Stimulated activated CD4-positive, alpha-beta T cell treated with anti-CD3 and anti-CD28 coated beads, TNF-alpha, amount 100 ng/mL, for 1 hour (primary cell): ENCODE measurements at places on chromosomes 16 and 17.

DNA sequence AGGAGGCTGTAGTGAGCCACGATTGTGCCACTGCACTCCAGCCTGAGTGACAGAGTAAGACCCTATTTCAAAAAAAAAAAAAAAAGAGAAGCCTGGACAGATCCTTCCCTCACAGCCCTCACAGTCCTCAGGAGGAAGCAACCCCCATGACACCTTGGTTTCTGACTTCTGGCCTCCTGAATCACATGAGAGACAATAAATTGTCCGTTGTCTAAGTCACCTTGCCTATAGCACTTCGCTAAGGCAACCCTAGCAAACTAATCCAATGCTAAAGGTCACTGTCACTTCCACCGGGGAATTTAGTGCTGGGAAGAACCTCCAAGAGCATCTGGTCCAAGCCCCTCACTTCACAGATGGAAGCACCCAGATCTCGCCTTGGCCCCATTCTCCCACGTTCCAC lies 18.9 kb upstream of the SLC39A11 start:
- DNase-seq: no peak

- no peak for DNase-seq
Observed at GRCh38 chr16:50185005-50185505, 31.9 kb downstream of the TENT4B start.

DNA sequence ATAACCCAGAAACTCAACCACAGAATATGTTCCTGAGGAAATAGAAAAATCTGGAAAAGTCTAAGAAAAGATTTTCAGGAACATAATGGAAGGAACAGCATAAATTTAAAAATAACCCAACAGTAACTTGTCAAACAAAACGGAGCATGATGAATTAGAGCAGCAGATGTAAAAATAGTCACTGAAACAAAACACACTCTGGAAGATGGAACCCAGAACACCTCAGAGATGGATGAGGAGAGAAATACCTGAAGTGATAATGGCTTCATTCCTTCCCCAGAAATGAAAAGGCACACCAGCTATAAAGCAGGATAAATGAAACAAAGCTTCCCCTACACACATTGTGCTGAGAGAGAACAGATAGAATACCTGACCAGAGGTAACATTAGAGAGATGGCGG lies 6.3 kb downstream of the TK1 start:
- DNase-seq: no peak

DNA sequence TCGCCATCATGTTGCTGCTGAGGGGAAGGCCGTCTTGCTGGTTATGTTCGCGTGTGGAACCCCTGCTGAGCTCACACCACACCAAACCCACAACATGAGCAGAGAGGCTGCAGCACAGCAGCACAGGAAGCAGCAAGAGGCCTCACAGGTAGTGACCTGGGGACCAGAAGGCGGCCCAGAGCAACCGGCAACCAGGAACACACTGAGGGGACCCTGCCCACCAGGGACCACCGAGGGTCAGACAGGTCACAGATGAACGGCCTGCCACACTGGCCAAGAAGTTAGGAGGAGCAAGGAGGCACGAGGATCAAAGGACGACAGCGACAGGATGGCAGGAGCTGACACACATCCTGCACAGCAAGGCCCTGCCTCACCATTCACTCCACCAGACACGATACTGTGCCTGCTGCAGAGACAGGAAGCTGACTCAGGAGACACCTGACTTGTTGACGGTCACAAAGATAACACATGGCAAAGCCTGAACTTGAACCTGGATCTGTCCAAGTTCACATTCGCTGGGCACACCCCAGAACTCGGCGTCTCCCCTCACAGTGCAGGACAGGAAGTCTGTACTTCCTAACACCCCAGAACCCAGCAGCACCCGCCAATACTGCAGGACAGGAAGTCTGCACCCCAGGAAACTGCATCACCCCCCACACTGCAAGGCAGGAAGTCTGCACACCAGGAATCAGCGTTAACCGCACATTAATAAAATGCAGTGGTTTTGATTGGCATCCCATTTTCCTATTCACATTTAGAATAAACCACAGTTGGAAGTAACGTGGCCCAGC lies 98.5 kb downstream of the ZNF778 start:
- peak; percentile 42 for DNase-seq

DNA sequence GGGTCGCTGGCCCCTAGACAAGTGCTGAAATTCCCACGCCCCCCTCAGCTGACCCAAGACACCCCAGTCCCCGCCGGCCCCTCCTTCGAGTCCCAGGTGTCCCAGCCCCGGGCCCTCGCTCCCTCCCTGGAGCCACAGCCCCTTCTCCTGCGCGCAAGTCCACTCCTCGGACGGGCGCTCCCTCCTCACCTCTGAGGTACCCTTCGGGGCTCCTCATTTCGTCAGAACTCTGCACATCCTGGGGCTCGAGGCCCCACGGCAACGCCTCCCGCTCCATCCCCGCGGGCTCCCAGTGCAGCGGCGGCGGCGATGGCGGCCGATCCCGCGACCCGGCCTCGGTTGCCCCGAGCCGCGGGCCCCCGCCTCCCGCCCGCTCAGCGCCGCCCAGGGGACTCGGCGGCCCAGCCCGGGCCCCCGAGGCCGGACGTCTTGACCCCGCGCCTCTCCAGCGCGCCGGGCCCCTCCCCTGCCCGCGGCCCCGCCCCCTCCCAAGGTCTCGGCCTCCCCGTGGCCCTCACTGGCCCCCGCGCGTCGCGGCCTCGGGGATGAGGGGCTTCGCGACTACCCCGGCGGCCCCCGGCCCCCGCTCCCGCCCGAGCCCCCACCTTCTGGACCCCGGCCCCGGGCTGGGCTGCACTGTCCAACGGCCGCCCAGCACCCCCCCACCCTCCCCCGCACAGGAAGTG lies at the start of gene ZNF768:
ZNF768 (minus strand) TSS at position 430 of the 686 bp plus-strand sequence; CDS start at position 277, 153 bp downstream.
- DNase-seq: no peak

DNA sequence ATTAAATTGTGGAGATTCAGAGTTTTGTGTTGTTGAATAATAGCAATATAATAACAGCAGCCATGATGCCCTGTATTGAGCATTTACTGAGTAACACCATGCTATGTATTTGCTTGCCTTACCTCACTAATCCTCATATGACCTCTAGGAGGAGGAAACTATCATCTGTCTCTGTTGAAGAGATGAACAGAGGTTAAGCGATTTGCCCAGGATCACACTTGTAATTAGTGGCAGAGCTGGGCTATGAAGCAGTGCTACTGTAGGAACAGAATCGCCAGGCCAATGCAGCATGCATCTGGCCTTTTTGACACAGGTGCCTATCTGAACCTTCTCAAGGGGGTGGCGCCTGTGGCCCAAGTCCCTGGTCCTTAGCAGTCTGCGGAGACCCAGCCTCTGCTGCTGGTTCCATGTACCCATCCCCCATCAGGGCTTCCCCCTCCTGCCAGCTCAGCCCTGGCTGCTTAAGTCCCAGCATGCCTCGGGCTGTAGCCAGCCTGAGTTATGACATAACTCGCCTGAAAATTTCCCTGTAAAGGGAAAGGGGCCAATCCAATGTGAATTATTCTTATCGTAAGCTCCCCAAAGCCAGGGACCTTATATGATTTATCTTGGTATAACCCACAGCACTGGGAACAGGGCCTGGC lies 50.4 kb upstream of the HS3ST2 start:
- no peak for DNase-seq
